ENCODE measurements at places on chromosomes 11 and 22. TPM values are rescaled to one million over a fixed set of nuclear protein-coding genes. Genes with fewer than 3 reads are reported as not detected.

GRCh38 chr11:79206951-79207350 lies 233.9 kb downstream of the TENM4 start:
- DNase-seq = no peak

DNA sequence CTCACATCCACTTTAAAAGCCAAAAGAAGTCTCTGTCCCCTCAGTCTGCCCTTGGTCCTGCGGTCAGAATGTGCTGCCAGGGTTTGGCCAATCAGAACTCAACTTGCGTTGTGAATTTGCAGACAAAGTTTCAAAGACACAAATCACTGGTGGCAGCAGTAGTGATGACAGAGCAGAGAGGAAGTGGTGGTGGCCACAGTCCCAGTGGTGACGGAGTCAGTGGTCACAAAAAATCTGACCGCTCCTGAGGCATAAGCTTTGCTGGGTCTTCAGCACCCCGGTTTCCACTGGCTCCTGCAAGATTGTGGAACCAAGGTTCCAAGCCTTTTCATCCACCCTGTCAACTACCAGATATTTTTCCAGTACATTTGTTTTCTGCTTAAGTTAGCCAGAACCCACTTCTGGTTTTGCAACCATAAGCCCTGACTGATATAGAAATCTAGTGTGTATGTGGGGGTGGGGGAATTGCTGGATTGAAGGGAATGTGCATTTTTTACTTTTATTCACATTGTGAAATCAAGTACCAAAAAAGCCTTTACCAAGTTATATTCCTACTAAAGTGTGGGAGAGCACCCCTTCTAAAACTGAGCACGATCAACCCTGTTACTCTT lies 112.3 kb downstream of the TMPRSS5 start:
- DNase-seq = no peak

GRCh38 chr11:12724301-12725054 lies 50.3 kb downstream of the TEAD1 start:
- no peak for DNase-seq

Gene POU2AF1
- total RNA-seq = not detected

Gene MMP8
- total RNA-seq = not detected

DNA sequence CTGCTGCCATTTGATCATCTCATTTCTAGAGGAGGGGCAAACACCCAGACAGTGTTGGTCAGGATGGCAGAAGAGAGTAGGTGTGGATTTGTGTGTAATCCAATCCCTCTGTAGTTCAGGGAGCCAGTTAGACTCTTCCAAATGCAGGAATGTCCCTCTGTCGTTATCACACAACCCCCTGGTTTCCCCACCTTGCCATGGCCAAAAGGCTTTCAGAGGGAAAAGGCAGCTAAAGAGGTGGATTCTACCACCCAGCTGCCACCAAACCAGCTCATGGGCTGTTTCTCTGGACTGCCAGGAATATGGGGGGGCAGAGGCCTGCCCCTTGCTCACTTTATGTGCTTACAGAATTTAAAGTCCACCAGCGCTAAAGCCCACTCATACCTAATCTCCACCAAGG lies 18.1 kb downstream of the TSKU start:
- DNase-seq = no peak

- DNase-seq = no peak
These were observed 226.0 kb upstream of the C11orf87 start for GRCh38 chr11:109196016-109196415.

Gene OR51I1
- total RNA-seq = not detected

- DNase-seq = peak; percentile 57
These were observed 11.1 kb downstream of the GRK2 start for GRCh38 chr11:67277231-67277961.

GRCh38 chr11:72609476-72609875 lies 64.7 kb downstream of the PDE2A start:
- no peak for DNase-seq

Gene PRR5
- 17.5 TPM for total RNA-seq

GRCh38 chr11:110866081-110866480 lies 153.8 kb upstream of the ARHGAP20 start:
- DNase-seq = no peak

GRCh38 chr11:134742956-134743819 lies 331.1 kb upstream of the B3GAT1 start:
- DNase-seq = no peak

- DNase-seq = no peak
These were observed 15.0 kb downstream of the UBE2L6 start for GRCh38 chr11:57552479-57552878.

GRCh38 chr22:35840302-35840739 lies 122.6 kb downstream of the APOL5 start:
- peak; percentile 90 for DNase-seq

DNA sequence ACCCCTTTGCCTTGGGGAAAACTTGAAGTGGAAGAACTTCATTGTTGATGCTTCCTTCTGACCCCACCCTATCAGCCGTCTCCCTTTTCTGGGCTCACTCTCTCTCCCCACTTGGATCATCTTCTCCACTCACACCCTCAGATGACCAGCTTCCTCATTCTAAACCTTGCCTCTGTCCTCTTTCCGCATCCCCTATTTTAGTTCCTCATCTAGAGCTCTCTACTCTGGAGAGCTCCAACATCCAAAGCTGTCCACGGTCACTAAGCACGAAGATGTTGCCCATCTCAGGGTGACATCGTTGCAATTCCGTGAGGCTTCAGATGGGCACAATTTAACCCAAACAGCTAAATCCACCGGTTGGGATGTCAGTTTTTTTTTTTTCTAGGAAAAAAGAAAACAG lies 31.6 kb upstream of the ME3 start:
- no peak for DNase-seq

Gene GAS2
- 11.7 TPM for total RNA-seq

Gene GRM5
- not detected for total RNA-seq

Gene MS4A8
- not detected for total RNA-seq

DNA sequence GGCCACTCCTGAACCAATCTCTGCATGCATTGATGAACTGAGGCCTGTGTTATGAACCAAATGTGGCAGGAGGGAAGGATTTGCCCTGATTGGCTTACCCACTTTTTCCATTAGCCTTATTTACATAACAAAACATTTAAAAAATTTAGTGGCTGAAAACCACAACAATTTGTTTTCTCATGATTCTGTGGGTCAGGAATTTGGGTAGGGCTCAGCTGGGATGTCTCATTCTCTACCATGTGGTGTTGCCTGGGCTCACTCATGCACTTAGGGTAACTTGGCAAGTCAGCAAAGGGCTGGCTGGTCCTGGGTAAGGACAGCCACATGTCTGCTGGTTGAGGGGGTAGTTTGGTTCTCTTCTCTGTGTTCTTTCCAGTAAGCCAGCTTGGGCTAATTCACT lies 35.1 kb upstream of the CYP2R1 start:
- DNase-seq = no peak

- no peak for DNase-seq
These were observed 5.7 kb downstream of the LTBP3 start for GRCh38 chr11:65552388-65552951.

DNA sequence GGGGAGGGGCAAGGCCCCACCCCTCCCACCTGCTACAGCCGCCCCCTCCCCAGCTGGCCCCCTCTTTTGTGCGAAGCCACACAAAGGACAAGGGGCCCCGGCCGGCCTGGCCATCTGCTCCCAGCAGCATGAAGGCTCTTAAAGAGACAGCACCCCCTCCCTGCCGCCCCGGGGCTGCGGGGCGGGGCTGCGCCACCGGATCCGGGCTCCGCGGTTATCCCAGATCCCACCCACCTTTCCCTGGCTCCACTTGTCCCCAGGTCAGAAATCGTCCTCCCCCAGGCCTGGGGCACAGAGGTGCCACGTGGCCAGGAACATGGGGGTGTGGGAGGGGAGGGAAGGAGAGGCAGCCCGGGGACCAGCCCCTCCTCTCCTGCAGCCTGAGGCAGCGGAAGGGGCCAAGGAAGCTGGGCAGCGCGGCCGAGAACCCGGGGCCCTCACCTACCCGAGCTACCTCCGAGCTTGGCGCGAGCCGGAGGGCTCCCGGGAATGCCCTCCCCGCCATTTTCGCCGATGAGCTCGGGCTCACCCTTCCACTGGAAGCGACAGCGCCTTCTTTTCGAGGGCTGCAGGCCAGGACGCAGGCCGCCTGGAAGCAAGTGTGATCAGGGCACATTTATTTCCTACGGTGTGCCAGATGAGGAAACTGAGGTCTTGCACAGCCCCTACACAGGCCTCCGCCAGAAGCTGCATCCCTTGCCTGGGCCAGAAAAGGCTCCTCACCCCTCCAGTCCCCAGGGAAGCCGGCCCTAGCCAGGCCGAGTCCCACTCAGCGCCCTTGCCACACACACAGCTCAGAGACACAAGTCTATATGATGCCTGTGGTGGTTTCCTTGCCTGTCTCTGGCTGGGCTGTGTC lies 2.5 kb upstream of the RCOR2 start:
- DNase-seq = peak; percentile 87

DNA sequence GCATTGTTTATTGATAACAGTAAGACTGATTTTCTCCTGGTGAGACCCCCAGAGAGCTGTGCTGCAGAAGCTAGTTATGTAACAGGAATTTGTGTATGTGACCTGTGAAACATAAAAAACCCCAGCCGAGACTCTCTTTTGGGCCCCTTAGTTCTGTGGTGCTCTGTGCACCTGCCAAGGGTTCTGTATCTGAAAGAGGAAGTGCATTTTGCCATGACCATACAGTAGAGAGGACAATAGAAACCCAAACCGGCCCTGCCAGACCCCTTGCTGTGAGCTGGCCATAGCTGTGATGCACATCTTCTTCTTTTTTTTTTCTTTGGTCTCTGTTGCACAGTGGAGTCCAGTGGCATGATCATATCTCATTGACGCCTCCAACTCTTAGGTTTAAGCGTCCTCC lies 31.4 kb upstream of the APOL5 start:
- DNase-seq = no peak

DNA sequence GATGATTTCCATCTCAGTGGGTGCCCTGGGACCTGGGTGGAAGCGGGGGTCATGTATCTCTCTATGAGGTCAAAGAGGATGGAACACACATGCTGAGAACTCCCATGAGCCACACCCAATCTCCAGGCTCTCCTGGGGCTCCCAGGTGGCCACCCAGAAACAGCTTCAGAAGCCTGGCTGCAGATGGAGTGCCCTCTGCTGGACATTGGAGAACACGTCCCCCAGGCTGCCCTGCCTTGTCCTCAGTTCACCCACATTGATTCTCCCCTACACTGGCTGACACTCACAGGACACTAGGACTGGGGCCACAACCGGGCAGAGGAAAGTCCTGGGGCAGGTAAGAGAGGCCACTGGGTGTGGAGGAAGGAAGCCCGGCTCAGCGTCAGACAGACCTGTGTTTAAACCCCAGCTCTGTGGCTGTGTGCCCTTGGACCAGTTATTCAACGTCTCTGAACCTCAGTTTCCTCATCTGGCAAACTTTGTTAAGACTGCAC lies 4.5 kb upstream of the NOL12 start:
- DNase-seq = peak; percentile 74

DNA sequence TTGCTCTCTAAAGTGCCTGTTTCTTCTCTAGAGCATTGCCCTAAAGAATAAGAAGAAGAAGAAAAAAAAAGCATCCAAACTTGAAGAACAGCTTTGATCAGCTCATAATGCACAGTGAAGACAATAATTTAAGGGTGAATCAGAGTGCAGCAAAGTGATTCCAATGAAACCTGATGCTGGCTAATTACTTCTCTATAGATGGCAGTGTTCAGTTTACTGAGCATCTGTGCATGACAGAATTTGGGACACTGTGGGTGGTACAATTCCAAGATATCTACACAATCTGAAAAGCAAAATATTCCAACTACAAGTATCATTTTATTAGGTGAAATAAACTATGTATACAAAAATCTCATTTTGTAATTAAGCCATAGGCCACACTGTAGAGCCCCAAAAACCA lies 450.5 kb upstream of the CCDC90B start:
- no peak for DNase-seq

Measured in glutamatergic neuron (in vitro differentiated cells).